ENCODE measurements at places on chromosomes 11 and 22.
A peak's percentile ranks its signal among the peaks of the same experiment; 100 is the strongest.

- no peak for DNase-seq
Measured at GRCh38 chr11:28535677-28536076, 427.5 kb downstream of the METTL15 start.

DNA sequence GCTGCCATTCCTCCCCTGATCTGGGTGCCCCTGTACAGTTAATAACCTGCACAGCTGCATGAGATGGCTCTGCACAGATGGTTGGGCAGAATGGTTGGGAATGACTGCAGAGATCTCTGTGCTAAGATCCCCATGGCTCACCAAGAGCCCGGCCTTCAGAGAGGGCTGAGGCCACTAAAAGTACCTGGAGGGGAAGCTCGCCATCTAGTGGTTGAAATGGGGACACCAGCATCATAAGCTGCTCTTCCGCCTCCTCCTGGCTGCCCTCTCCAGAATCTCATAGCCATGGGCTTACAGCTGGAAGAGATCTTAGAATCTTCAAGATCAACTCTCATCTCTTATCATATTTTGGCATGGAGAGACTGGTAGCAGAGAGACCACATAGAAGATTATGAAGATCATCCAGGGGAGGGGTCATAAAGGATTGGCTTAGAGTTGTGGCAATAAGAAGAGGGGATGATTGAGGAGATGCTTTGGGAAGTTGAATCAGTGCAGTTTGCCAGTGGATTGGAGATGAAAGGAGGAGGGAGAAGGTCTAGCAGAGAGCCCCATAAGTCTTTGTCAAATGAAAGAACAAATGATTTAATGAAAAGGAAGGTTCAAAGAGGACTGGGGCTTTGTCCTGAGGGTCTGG lies 22.0 kb upstream of the TLCD5 start:
- DNase-seq = peak; percentile 91

DNA sequence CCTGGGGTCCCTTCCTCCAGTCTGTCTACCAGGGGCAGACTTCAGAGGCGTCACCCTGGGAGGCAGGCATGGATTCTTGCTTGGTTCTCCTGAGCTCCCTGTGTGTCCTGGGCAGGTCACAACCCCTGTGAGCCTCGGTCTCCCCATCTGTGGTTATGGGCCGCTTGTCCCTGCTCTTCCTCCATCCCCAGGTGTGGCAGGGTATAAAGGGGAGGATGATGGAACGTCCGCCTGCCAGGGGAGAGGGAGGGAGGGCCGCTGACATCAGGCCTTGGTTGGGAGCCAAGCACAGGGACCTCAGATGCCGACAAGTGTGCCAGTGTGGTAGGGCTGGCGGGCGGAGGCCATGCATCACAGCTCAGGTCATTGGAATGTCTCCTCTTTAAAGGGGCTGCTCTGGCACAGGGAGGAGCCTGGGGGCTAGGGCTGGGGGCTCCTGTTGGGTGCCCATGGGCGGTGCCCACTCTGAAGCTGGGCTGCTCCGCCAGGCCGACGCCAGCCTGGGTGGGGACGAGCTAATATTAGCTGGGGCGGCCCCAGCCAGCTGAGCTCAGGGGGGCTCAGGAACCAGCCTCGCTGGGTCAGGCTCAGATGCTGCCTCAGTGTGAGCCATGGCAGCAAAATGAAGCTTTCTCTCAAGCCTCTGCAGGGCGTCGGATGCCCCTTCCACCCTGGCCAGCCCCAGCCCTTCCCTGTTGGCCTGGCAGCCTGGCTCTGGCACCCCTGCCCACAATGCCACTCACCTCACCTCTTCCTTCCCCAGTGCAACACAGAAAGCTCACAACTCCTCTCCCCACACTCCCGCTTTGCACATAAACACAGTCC lies 12.8 kb downstream of the KCNC1 start:
- DNase-seq = no peak

- no peak for DNase-seq
Measured at GRCh38 chr11:121257976-121258375, 34.6 kb upstream of the SC5D start.

GRCh38 chr11:28442131-28442530 lies 333.9 kb downstream of the METTL15 start:
- no peak for DNase-seq

- no peak for DNase-seq
Measured at GRCh38 chr22:50264104-50264745, 2.7 kb upstream of the MAPK12 start.

- peak; percentile 72 for DNase-seq
Measured at GRCh38 chr11:59429924-59430516, 3.8 kb upstream of the OR5A2 start.

DNA sequence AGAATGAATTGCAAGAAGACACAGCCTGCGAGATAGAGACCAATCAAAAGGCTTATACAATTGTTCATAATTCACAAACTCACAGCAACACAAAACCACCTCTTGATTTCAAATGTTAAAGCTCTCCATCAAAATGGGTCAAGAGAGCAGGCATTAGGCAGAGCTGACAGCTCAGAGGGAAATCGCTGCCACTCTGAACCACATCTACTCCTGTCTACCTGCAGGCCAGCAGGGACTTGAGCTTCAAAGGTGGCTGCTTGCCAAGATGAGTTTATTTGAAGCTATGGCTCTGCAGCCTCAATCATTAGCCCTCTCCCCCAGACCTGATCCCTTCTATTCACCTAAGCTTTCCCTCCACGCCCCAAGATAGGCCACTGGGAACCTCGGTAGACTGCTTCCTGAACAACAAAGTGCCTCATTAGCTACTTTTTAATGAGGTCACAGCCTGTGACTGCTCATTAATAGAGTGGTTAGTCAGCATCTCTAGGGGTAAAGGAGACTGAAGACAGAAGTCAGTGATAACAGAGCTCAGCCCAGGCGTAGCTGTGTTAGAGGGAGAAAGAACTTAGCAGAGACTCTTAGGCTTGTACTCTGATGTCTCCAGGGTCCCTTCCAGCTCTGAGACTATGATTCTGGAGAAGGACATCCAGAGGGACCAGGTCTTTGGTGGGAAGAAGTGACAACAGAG lies 21.2 kb upstream of the OR10A5 start:
- DNase-seq = no peak

- peak; percentile 7 for DNase-seq
Measured at GRCh38 chr11:68454767-68455166, 5.8 kb upstream of the PPP6R3 start.

DNA sequence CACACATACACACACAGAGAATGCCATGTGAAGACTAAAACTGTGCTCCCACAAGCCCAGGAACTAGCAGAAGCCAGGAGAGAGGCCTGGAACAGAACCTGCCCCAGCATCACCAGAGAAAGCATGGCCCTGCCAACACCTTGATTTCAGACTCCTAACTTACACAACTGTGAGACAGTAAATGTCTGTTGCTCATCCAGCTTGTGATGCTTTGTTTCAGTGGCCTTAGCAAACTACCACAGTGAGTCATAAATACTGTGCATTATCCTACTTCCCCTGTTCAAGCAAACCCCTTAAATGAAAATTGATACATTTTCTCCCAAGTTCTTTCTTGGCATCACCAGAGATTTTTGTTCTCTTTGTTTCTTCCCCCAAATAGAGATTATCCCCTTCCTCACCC lies 1539.4 kb upstream of the TENM4 start:
- DNase-seq = no peak

GRCh38 chr11:3004481-3004880 lies 12.4 kb upstream of the NAP1L4 start:
- no peak for DNase-seq

DNA sequence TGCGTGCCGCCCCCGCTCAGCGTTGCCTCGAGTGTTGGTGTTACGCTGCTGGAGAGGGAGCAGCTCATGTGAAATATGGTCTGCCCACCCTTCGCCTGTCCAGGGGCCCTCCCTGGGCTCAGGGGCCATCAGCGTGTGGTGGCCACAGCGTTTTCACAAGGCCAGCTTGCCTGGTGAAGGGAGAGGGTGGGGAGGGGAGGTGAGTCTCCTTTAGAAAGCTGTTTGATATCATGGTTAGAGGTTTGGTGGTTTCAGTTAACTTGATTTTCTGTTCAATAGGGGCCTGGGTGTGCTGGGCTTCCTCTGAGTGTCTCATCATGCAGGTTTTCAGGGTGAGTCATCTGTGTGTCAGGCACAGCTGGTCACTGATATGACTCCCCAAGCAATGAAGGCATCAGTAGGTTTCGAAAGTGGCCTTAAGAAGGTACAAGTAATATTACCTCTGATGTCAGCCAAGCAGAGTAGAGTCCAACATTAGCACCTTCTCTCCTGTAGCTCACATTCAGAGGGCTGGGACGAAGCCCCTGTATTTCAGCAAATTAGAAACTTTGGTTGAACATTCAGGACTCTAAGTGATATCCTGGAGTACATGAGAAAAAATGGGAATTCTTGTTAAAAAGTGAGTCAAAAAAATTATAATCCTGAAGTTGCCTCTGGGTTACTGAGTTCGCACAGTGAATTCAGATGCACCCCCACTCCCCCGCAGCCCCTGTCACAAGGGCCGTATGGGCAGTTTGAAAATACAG lies 172.5 kb downstream of the TBC1D22A start:
- peak; percentile 87 for DNase-seq

DNA sequence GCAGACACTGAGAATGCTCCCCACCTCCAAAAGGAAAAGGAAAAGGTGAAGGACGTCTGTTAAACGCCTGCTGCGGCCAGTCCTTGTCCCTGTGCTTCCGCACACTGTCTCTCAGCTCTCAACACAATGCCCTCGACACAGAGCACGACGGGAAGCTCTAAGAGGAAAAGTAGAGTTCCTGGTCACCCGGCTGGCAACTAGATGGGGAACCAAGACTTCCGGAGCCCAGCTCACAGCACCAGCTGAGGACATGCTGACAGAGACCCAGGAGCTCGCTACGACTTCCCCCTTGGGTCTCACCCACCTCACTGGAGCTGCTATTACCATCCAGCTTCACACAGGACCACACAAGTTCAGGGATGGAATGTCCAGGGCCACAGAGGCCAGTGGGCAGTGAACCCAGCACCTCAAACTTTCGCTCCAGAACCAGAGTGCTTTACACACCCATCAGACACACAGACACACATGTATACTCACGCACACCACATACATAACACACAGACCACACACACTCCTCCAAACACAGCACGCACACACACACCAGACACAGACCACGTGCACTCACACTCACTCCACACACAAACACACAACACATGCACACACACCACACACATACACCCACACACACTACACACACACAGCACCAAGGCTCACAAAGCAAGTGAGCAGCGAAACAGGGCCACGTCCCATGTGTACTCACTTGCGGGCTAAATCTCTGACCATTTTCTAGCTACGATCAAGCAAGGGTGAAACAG lies 9.6 kb downstream of the SULT4A1 start:
- no peak for DNase-seq

- DNase-seq = peak; percentile 43
Measured at GRCh38 chr11:120431633-120432032, 79.9 kb upstream of the GRIK4 start.

DNA sequence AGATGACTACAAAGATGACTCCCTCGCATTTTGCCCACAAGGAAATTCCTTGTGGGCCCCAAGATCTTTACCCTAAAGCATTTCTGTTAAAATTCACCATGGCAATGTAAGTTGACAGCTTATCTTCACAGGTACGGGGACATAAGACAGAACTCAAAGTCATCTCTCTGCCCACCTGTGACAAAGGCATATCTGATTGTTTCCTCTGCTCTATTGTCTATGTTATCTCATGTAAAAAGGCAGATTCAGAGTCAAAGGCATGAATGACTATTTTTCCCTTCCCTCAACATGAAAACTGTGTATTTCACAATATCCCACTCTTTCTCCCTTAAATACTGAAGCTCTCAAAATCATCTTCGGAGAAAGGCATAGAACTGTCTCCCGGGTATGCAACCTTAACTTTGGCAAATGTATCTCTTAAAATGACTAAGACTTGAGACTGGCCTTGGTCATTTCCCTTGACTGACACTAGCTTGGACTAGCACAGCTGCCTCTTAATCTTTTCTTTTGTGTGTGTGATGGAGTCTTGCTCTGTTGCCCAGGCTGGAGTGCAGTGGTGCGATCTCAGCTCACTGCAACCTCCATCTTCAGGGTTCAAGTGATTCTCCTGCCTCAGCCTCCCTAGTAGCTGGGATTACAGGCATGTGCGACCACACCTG lies 103.2 kb downstream of the MICAL3 start:
- no peak for DNase-seq

DNA sequence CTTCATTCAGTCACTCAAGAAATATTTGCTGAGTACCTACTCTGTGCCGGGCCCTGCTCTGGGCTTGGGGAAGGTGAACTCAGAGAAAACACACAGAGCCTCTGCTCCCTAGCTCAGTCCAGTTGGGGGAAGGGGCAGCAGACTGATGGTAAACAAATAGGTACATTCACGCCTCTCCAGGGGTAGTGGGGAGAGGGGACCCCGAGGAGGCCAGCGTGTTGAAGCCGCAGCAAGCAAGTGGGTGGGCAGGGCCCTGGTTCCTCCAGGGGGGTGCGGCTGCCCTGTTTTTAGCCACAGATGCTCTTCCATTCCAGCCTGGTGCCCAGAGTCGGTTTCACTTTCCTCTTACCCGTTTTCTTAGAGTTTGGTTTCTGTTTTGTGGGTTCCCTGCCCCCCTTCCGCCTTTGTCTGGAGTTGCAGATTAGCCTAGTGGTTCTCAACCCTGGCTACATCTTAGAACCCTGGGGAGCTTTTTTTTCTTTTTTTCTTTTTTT lies 8.7 kb downstream of the DRAP1 start:
- DNase-seq = no peak

- peak; percentile 55 for DNase-seq
Measured at GRCh38 chr11:121800731-121801393, 315.2 kb downstream of the BLID start.

DNA sequence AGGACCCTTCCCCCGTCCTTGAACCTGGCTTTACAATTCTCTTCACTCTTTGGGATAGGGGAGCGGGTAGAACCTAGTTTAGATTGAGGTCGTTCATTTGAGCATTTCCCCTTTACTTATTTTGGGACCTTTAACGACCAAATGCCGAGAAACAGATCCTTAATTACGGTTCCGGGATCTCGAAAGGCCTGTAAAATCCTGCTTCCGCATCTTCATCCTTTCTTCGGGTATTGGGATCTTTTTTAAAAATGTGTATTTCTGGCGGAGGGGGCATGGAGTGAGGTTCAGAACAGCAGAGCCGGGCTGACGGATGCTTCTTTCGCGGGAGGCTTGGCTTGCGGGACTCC lies 395 bp upstream of the HIPK3 start:
- no peak for DNase-seq

DNA sequence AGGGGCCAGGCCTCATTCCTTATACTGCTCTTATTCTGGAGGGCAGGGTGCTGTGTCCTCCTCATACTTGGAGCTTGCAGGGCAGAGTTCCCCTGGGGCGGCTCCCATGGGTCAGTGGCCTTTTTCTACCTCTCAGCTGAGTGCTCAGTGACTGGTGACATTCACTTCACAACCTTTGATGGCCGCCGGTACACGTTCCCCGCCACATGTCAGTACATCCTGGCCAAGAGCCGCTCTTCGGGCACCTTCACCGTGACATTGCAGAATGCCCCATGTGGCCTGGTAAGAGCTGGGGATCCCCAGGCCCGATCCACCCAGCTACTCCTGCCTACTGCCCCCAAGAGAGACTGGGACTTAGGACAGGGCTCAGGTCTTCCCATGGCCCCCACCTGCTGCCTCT lies 14.5 kb downstream of the OTOG start:
- no peak for DNase-seq

- DNase-seq = peak; percentile 57
Measured at GRCh38 chr11:102192349-102193066, 82.3 kb downstream of the YAP1 start.

Data from hepatocyte (in vitro differentiated cells).